ENCODE measurements at places on chromosomes 12 and 14. TPM values are rescaled to one million over a fixed set of nuclear protein-coding genes. Genes with fewer than 3 reads are reported as not detected.

The GEMIN2 gene
- 22.0 TPM for total RNA-seq

The TAS2R7 gene
- not detected for total RNA-seq

The AQP2 gene
- total RNA-seq: not detected

The FOXN4 gene
- not detected for total RNA-seq

The AVPR1A gene
- total RNA-seq: not detected

The SERPINA9 gene
- total RNA-seq: not detected

The MYL6 gene
- 962 TPM for total RNA-seq

The SMIM41 gene
- not detected for total RNA-seq

The BATF gene
- 7.0 TPM for total RNA-seq

The GLS2 gene
- not detected for total RNA-seq

The INSM2 gene
- total RNA-seq: not detected

The BMP4 gene
- 1.7 TPM for total RNA-seq

The FOXN3 gene
- 19.6 TPM for total RNA-seq

The KCNC2 gene
- total RNA-seq: not detected

The MSI1 gene
- under 0.01 TPM for total RNA-seq

The EPYC gene
- not detected for total RNA-seq

The FGF6 gene
- total RNA-seq: not detected
